ENCODE measurements at places on chromosomes 12 and 14.

DNA sequence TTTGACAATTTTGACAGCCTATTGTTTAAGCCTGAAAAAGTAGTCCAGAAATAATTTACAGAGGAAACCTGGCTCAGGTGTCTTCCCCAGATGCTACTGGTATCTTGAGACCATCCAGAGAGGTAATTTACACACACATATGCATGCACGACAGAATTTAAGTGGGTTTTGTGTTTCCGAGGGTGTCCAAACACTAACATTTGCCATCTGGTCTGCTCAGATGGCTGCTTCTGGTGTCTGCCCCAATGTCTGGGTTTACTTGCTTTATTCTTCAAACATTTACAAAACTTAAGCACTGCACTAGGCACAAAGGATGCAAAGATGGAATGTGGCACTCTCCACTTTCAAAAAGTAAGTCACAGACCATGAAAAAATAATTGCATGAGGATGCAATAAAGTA, 226.6 kb upstream of the EGLN3 start:
- no peak for DNase-seq

DNA sequence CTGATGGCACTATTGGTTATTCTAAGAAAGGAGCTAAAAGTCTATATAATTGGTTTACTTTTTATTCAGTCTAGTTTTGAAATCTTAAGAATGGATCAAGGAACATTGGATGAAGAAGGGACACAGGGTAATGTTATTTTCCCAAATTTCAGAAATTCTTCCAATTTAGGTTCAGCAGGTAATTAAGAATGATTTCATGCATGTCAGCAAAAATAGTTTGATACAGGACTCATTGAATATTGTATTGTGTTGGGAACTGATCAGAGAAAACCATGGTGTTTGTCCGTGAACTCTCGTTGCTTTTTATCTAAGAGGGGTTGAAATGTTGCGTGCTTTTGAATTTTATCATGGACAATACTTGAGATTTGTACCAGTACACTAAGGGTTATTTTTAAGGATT, 58.6 kb downstream of the PDE3A start:
- DNase-seq = no peak

DNA sequence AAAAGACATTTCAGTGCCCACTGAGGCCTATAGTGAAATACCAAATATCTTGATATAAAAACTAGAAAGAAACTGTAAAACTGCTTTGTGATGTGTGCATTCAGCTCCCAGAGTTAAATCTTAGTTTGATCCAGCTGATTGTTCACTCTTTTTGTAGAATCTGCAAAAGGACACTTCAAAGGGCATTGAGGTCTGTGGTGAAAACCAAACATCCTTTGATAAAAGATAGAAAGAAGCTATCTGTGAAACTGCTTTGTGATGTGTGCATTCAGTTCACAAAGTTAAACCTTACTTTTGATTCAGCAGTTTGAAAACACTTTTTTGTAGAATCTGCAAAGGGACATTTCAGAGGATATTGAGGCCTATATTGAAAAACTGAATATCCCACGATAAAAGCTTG, 290.7 kb upstream of the ALG10B start:
- no peak for DNase-seq

DNA sequence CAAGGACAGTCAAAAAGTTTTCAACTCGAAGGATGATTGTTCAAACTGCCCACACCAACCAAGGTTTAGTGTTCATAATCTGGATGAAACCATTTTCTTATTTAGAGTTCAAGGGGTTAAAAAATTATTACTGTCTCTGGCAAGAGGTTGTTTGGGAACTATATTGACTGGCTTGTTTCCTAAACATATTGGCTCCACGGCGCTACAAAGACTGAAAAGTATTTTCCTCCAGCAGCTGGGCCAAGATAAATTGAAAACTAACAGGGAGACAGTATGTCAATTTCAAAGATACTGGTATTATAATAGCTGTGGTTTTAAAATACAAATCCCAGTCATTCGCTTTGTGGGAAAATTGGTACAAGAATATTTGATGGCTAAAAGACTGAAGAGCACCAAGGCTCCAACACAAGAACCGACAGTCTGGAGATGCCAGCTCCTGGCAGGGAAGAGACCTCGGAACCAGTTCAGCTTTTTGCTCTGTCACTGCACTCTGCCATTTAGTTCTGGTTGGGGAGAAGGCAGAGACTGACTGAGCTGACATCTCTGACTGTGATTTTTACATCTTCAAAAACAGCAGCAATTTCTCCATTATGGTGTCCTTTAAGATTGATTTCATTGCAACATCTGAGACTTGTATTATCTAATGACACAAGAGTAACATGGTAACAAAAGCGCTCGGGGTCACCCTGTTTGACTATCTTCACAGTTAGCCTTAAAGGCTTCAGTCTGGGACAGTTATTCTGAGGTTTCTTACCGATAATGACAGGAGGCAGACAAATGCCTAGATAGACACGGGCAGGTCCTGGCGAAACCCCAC, 62.0 kb downstream of the ST8SIA1 start:
- DNase-seq = no peak

GRCh38 chr14:100889641-100890040, 13.9 kb downstream of the RTL1 start:
- peak; percentile 27 for DNase-seq

DNA sequence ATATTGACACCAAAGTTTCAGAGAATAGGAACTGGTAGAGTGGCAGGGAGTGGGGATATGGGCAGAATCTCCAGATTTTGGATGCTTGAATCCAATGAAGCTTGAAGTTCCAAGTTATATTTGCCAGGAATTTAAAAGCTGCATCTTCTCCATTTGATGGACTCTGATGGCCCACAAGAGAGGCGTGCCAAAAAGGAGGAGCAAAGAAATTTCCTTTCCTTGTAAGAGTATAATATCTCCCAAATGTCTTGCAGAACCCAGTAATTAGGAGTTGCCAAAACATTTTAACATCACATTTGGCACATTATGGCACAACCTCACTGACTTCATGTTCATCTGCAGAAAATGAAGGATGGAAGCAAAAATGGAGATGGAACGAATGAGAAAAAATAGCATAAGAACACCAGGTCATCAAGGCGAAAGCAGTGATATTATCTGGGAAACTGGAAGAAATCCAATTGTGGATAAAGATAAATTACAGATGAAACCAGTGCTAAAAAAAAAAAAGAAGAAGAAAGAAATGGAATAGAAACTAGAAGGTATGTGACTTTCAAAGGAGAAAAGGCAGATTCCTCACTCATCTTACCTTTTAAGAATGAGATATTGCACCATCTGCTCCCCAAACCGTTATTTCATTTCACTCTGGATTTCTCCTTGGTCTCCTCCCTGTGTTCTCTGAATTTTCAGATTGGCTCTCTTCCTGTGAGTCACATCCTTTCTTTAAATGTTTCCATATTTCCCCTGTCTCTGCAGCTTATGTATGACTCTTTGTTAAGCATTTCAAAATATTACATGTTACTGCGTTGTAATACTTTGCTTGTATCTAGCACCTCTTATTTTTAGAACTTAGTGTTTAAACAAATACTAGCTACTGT, 13.5 kb upstream of the FLRT2 start:
- no peak for DNase-seq

DNA sequence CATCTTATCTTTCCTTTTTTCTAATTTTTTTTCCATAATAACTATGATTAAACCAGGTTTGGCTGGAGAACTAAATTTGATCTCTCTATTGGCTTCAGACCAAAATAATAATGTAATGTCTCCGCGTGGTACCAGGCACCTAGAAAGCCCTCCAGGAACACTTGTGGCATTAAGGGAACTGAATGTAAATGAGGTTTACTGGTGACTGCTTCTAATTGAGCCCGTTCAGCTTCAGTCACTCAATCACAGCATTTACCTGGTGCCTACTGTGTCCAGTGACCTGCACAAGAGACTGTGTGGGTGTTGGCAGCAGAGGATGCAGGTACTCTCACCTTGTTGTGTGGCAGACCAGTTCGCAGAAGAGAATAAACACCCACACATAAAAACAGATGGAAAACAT, 302.5 kb downstream of the DPF3 start:
- DNase-seq = no peak

DNA sequence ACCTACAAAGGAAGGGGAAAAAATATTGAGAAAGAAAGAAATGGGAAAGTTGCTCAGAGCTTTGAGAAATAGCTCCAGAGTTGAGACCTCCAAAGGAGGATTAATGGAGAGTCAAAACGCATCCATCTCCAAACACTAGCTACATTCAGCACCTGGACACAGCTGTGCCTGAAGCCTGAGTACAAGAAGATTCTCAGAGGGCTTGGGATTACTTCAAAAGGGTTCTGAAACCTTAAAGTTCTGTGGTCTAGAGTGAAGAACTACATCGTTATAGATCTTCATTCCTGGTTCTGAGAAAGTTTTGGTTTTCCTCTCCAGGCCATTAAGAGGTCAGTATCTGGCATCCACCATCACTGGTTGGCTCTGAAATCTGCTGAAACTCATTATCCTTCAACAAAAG, 10.5 kb upstream of the TMED10 start:
- DNase-seq = no peak

- DNase-seq = no peak
Observed at GRCh38 chr12:109930028-109930800, 30.1 kb downstream of the TCHP start.

GRCh38 chr12:76264611-76265012, 83.6 kb downstream of the BBS10 start:
- no peak for DNase-seq

DNA sequence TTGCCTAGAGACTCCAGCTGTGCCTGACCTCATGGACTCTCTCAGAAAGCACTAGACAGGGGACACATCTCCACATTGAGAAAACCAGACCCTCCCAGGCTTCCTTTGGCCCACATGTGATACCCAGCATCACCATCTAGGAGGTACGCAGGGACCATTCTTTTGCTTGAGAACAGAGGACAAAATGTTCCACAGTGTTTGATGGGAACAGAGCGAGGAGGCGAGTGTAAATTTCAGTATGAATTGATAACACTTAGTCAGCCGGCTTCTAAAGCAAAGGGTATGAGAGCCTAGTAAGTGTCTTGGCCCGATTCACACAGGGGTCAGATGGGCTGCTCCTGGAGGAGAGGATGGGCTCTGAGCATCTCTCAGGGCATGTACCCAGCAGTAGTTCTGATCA, 1052.4 kb downstream of the BCL11B start:
- DNase-seq = no peak

- DNase-seq = no peak
Observed at GRCh38 chr12:15546102-15546701, 223.9 kb downstream of the PTPRO start.

- no peak for DNase-seq
Observed at GRCh38 chr14:62914025-62914424, 131.2 kb downstream of the KCNH5 start.

GRCh38 chr12:69949311-69950002, 124.4 kb downstream of the MYRFL start:
- peak; percentile 50 for DNase-seq

GRCh38 chr14:72518809-72519377, 375.0 kb downstream of the DPF3 start:
- DNase-seq = no peak

DNA sequence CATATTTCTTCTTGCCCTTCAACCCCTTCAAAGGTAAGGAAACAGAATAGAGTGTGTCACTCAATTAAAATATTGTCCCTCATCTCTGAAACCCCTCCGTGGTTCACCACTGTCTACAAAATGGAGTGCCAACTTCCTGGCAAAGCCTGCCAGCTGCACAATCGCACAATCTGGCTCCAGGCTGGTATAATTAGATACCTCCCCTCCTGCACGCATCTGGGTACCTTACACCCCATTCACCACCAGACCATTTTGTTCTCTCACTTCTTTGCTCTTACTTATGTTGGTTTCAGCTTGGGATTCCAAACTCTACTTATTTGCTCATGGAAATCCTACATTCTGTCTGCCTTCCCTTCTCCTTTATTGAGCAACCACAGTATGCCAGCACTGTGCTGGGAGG, 314.9 kb downstream of the NUAK1 start:
- DNase-seq = no peak

DNA sequence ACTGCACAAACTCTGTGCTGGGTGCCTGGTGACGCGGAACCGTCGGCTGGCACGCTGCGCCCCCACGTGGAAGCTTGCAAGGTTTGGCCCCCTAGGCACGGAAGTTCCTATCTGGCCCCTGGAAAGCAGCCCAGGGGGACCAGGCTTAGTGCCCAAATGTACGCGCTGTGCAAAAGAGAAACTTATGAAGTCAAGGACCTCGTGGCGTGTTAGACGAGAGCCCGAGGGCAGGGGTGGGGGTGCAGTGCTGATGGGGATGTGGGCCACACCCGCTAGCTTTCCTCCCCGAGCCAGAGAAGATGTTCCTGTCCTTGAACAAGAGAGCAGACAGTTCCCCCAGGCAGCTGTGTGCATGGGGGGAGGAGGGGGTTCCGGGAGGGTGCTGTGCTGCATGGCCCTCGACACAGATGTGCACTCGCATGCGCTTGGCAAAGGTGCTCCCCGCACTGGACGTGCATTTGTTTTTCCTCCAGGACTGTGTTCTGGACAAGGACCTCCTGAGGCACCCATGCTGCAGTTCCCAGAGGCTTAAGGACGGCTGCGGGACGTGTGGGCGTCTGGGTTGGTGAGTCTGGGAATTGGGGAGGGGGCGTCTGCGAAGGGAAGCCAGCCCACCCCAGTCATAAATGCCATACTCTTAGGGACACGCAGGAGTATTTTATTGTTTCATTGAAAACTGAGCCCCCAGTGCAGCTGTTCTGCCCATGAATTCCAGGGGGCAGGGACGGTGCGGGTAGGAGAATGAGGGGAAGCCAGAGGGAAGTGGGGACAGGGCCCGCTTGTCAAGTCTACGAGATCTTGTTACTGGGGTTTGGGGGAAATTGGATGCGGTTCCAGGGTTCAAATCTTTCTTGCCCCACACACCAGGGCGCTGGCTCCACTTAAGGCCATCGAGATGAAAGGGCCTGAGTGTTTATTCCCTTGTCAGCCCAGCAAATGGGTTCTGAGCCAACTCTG, 80.0 kb downstream of the NTF3 start:
- DNase-seq = peak; percentile 70

GRCh38 chr12:53223389-53224060, 8.5 kb downstream of the RARG start:
- peak; percentile 86 for DNase-seq

GRCh38 chr12:54394281-54394719, 9.8 kb upstream of the ZNF385A start:
- no peak for DNase-seq

- DNase-seq = no peak
Observed at GRCh38 chr14:22928237-22929103, 706 bp downstream of the PRMT5 start.

GRCh38 chr14:38420048-38420447, 164.2 kb upstream of the CLEC14A start:
- no peak for DNase-seq
